ENCODE measurements at places on chromosomes 1 and 21.

DNA sequence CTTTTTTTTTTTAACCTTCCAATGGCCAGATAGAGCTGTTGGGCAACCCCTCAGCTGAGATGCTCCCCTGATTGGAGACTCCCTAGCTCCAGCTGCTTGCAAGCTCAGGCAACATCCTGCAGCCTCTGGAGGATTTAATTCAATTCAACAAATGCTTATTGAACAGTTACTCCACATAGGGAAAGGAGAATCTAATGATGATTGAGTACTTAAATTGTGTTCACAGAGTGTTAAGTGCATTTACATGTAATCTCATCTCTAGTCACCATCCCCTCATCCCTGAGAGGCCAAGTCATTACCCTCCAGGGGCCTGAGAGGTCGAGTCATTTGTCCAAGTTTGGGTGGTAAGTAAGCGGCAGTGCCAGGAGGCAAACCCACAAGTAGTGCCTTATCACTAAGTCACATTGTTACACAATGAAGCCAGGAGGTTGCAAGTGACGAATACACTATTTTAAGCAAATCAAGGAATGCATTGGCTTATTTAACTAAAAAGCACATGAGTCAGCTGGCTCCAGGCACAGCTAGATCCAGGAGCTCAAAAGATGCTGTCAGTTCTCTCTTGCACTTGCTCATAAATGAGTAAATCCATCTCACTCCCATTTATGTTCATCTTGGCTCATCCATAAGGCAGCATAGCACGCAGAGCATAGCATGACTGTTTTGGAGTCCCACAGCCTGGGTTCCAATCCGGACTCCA is 64.3 kb downstream of the OPTC start:
- DNase-seq, result no peak

- DNase-seq, result no peak
Measured at GRCh38 chr1:201050515-201051277, 27.2 kb upstream of the KIF21B start.

DNA sequence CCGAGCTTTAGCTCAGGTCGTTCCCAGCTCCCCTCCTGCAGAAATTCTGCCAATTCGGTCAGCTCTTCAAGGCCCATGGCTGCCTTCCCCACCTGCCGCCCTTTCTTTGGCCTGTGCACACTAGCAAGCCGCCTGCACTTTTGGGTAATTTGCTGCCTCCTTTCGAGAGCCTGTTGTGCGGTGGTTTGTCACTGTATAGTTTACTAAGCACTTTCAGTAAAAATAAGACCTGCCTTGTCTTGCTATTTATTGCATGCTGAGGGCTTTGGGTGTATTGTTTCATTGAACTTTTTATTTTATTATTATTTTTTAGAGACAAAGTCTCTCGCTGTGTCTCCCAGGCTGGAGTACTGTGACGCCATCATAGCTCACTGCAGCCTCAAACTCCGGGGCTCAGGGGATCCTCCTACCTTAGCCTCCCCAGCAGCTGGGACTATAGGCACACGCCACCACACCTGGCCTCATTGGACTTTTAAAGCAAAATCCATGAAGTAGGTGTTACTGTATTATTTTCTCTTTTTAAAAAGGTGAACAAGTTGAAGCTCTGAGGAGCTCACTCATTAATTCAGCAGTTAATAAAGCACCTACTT is 1.1 kb upstream of the FABP3 start:
- DNase-seq, result no peak

DNA sequence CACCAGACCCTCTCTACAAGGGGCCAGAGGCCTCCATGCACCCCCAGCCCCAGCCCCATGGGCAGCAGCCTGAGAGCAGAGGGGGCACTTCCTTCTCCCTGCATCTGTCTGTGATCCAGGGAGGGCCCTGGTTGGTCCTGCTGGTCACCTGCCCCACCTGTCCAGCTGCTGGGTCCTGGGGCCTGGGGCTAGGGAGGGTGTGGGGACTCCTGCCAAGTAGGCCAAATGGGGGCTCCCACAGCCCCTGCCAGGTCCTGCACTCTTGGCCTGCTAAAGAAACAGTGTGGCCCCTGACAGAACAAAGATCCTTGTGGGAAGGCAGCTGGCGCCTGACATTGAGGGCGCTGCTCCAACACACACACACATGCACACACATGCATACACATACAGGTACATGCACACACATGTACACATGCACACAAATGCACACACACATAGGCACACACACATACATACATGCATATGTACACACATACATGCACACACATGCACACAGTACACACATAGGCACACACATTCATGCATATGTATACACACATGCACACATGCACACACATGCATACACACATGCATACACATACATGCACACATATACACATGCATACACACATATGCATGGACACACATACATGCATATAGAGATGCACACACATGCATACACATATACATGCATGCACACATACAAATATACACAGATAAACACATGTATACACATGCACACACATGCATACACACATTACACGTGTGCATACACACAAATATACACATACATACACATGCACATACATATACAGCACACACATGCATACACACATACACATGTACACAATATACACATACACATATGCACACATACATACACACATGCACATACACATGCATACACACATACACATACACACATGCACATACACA is 49.9 kb downstream of the TRPM2 start:
- no peak for DNase-seq

DNA sequence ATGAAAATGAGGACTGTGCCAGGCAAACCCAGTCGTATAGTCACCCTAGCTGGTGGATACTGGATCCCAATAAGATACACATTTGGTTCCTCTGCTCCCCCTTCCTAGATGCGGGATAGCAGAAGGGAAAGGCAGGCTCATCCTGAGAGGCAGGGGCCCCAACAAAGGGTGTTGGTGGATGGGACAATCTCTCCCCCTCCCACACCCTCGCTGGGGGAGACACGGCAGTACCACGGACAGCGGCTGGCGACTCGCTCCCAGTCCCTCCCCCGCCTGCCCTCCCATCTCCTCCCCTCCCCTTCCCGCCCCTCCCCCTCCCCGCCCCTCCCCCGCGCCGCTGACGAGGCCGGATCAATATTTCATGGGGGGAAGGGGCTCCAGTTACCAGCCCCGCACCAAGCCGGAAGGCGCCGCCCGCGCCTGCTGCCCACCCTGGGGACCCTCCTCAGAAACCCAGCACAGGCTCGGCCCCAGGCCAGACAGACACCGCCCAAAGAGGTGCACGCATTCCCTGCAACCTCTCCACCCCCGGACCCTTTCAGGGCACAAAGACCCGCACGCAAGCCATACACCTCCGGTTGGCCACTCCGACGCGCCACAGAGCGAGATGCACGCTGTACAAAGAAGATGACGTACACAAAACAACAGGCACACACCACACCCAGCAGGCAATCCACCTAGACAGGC is 11.5 kb downstream of the RIMS3 start:
- no peak for DNase-seq

DNA sequence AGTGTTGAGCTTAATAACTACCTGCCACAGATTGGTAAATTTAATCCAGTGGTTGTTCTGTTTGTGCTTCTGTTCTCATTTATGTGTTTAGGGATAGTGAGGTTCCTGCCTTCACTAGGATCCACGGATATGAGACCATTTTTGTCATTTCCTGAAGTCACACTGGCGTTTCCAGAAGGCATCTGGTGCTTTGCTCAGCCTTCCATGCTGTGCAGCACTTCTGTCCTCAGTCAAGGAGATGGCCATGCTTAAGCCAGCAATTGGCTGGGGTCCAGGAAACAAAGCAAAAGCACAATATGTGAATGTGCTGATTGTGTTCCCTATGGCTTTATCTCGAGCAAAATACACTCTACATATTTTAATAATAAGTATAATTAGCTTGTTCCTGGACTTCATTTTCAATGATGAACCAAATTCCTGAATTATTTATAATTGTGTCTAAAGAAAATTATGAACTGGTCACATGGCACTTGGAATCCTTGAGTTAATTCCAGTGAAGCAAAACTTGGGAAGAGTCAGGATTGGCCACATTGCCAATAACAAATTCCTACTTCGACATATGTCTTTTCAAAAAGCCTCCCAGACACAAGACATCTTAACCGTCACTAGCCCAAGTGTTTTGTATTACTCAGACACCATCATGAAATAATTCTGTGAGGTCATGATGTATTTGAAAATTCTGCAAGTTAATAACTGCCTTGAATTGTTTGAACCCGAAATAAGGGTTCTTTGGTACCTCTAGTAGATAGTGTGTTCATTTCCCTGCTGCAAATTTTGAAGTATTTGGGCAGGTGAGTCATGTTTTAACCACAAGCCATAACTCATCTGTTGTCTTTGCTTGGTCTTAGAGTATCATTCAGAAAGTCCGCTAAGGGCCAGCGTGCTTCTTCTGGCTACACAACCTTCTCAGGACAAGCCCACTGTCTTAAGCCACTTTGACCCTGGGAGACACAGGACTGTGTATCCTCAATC is 412.4 kb downstream of the DISC1 start:
- DNase-seq, result no peak

DNA sequence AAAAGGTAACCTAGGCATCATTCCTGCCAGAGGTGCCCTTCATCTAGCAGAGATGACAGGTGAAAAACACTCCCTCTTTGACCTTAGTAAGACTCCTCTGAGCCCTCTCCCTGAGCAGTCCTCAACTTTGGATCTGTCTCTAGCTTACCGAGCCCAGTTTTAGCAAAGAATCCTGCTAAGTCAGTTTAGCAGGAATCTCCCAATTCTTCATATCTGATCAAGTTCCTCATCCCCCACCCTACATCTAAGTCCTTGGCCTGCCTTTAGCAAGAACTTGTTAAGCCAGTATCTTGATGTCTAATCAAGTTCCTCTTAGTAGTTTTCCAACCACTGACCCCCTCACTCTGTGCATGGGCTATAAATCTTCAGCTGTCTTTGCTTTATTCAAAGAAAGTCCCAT is 235.6 kb downstream of the OMA1 start:
- no peak for DNase-seq

GRCh38 chr1:183163316-183163715 is 22.7 kb upstream of the LAMC2 start:
- no peak for DNase-seq

GRCh38 chr1:26626994-26627393 is 68.8 kb upstream of the ARID1A start:
- no peak for DNase-seq

DNA sequence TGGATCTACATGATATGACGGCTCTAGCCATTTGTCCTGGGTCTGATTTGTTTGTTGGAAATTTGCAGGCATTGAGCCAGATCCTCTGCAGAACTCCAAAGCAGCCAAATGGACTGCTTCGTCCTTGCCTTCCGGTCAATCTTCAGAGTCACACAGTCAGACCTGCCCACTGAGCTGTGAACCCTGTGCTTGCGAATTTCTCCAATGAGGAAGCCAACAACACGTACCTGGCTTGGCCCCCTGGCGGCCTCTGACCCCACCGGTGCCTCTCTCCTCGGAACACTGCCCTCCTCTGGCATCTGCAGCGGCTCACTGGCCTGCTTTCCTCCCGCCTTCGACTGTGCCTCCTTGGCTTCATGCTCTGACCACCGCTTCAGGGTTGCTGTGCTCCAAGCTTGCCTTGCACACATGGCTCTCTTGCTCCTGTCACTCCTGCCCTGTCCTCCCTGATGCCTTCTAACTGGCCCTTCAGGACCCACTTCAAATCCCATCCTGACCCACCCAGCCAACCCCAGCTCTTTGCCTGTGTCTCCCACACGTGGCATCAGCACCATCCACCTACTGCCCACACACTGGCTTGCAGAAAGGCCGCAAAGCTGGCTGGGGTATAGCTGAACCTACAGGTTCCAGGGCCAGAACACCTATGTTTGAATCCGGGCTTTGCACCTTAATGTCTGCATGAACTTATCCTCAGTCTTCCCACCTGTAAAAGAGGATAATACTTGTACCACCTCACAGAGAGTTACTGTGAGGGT is 128.2 kb downstream of the KCNN3 start:
- DNase-seq, result no peak

DNA sequence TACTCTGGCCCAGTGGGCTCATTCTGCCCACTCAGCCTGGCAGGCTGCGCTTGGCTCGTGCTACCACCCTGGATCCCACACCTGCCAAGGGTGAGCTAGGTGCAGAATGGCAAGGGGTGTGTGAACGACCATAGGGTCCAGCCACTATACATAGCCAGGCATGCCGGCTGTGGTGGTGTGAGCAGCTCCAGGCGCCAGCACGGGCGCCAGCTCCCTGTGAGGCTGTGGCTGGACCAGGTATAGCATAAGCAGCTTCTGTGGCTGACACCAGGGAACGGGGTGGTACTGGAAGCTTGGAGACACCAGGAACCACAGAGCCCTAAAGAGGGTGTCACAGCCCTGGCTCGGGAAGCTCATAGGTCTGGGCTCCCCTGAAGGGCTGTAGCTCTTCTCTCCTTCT is 18.6 kb downstream of the CCDC18 start:
- no peak for DNase-seq

GRCh38 chr1:107379826-107380225 is 239.0 kb downstream of the NTNG1 start:
- DNase-seq, result no peak

GRCh38 chr1:113677250-113678158 is 81.8 kb downstream of the PHTF1 start:
- no peak for DNase-seq

DNA sequence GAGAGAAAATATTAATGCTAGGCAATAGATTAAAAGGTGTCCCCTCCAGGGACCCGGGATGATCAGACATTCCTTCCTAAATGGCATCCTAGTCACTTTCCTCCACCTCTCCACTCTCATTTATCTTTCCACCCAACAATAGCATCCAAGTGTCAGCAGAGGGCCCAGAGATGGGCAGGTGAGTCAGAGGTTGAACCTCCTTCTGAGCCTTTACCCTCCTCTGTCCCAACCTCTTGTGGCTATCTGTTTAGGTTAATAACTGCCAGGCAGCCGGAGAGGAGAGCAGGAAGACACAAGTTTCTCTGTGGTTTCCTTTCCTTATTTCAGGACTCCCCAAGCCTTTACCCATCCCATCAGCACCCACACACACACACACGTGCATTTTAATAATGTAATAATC is 4.1 kb downstream of the GJA5 start:
- DNase-seq, result no peak

DNA sequence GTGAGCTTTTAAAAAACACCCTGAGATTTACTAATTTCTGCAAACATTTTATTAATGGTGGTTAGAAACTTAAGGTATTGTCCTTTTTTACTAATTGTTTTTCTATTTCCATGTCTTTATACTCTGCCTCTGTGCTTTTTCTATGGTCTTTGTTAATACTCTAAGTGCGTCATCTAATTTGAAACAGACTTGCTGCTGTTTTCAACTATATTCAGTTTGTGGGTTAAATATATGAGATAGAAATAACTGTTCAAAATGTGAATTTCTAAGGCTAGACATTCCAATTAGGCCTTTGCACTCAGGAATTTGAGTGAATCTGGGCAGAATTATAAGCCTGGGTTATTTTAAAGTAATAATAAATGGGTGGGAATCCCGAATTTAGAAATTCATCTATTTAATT is 82.4 kb upstream of the COL11A1 start:
- no peak for DNase-seq

DNA sequence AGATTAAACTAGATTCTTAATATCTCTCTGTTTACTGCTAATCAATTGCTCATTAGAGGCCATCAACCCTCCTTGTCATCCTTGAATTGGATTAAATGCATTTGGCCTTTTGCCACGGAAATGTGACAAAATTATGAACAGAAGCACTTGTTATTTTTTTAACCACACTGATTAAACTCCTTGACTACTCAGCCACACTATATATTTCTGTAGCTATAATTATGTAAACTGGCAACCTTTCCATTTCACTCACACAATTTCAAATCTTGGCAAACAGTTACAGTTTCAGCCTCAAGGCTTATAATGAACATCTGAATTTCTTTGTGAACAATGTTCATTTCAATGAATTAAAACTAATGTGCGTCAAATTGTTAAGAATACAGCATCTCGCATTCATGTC is 10.1 kb downstream of the ADAMTS5 start:
- no peak for DNase-seq
